ENCODE measurements at places on chromosomes 16 and 17.

DNA sequence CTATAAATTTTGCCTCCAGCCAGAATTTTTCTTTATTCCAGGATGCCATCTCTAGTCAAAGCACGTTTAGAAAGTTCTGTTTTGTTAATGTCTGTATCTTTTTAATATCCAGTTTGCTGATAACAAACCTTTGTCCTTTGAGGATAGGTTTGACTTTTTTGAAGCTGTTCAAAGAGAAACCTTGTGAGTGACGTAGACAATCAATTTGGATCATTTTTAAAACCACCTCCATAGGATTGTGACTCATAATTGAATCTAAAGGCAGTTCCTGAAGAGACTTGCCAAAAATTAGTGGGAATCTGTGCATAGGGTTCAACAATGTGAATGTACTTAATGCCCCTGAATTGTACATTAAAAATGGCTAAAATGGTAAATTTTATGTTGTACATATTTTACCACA, 5.9 kb downstream of the KRT31 start:
- no peak for DNase-seq

DNA sequence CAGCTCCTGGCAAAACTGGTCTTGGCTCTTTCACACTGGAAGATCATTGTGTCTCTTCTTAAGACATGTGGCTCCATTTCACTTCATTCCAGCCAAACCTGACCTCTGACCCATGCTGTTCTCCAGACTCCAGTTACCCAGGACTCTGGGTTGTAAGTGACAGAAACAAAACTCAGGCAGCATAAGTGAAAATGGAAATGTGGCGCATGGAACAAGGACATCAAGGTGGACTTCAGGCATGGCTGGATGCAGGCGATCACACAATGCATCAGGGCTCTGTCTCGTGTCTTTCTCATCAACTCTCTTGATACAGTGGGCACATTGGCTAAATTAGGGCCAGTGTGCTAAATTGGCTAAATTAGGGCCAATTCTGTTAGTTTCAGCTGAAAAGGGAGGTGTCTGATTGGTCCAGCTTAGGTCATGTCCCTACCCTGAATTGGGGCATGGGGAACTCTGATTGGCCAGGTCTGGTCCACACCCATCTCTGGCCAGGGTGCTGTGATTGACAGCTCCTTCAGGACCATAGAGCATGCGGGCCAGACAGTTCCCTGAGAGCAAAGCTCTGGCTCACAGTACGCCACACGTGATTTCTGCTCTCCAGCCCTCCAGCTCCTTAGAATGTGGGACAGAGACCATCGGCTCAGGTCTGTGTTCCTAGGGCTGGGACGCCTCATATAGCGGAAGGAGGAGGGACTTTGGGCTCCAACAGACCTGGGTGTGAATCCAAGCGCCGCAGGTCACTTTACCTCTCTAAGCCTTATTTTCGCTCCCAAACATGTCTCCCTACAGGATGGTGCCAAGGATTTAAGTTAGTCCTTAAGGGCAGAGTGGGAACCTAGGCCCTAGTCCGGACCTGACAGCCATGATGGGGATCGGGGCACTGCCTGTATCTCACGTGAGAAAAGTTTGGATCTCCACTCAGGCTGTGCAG, 17.5 kb downstream of the SOCS1 start:
- no peak for DNase-seq

DNA sequence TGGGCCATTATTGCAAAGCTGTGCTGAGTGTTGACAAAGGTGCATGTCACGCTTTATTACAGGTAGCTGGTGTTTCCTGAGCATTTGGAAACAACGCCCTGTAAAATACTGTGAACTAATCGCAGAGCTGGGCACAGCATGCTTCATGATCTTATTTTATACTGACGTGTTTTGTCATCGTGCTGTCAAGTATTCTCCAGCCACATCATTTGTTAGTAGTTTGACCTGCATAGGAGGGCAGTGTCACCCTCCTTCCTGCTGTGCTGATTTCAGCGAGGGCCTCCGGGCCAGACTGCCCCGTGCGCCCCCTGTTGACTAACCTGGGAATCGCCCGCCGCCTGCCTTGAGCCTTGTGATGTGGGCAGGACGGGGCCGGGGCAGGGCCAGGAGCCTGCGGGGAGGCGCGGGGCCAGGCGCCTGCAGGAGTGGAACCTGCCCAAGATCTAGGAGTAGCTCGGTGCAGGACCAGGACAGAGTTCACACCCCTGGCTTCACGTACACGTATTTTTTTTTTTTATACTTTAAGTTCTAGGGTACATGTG, 820.7 kb downstream of the KCNJ18 start:
- no peak for DNase-seq

DNA sequence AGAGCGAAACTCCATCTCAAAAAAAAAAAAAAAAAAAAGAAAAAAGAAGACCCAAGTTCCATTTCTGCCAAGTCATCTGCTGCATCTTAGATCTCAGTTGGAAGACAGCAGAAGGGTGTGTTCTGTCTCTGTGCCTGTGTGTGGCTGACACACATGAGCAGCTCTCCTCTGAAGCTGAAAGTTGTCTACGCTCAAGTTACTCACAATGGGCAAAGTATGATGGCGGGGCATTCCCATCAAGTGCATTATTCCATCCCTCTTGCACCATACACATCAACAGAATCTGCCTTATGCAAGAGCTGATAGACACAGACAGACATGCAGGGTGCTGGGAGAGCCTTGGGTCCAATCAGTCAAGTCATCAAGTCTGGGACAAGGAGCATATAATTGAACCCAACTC, 402.2 kb downstream of the XYLT1 start:
- no peak for DNase-seq

GRCh38 chr16:71467810-71468209, 5.8 kb upstream of the ZNF23 start:
- DNase-seq, result peak; percentile 39

DNA sequence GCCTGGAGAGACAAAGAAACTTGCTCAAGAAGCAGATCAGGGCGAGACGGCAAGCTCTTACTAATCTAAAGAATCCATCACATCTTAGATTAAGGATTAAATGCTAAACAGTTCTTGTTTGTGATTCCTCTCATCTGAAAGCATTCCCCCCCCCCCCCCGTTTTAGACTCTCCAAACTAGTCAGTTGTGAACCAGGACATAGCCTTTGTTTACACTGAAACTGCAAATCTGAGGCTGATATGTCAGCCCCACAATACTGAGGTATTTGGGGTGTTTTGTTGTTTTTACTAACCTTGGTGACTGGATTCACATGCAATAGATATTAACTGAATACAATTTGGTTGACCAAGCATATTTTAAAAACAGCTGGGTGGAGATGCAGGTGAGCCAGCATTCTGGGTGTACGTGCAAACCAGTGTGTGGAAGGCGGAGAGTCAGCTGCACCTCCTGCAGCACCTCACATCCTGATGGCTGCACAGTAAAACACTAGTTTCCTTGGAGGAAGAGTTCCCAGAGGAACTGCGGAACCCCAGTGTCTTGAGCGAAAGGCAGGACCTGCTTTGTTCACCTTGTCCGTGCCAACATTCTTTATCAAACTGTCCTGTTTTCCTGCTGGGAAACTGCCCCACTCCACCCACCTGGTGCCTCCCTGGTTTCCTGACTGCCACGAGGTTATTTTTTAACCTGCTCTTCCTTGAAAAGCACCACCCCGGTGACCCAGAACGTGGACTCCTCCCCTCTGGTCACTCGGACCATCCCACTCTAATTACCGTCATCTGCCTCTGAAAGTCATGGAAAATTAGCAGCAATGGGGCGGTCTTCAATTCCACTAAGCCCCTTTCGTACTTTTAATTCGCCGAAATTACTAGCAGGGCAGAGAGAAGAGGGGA, 1.2 kb upstream of the YPEL2 start:
- DNase-seq, result no peak

DNA sequence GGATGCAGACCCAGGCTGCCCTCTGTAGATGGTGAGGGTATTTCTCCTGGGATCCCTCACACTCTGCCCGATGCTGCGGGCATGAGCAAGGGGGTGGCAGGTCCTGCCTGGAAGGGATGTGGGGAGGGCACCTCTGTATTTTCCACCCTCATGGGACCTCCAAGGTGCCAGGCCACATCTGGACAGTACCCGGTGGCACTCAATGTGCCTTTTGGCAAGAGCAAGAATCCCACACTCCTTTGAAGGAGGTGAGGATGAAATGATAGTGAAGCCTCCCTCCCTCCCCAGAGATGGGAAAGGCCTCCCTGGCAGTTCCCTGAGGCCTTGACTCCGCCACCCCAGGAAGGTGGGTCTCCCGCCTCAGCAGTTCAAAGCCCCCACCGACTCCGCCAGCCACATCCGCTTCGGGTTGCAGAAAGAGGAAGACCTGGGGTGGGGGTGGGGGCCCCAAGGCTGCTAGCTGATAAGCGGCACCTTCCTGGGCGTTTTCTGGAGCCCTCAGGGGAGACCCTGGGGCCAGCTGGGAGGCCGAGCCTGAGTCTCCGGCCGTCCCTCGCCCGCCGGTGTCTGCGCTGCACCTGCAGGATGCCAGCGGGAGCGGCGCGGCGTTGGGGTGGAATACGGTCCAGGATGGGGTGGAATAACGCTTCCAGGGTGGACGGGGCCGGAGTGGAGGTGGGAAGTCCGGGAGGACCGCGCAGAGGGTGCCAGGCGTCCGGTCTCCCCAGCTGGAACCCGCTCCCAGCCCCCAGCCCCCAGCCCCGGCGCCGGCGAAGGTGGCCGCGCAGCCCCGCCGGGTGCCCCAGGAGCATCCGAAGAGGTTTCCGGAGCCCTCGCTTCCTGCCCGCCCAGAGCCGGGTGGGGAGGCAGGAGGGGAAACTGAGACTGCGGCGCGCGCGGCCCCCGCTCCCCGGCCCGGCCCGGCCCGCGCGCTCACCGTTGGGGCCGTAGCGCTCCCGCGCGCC, 718 bp downstream of the ATP2A3 start:
- peak; percentile 74 for DNase-seq

GRCh38 chr17:72422505-72423285, 301.9 kb downstream of the SOX9 start:
- DNase-seq, result peak; percentile 35

- DNase-seq, result no peak
Measured at GRCh38 chr17:27937025-27937546, 43.9 kb upstream of the LYRM9 start.

- DNase-seq, result no peak
Measured at GRCh38 chr16:51638339-51639135, 487.5 kb upstream of the SALL1 start.

DNA sequence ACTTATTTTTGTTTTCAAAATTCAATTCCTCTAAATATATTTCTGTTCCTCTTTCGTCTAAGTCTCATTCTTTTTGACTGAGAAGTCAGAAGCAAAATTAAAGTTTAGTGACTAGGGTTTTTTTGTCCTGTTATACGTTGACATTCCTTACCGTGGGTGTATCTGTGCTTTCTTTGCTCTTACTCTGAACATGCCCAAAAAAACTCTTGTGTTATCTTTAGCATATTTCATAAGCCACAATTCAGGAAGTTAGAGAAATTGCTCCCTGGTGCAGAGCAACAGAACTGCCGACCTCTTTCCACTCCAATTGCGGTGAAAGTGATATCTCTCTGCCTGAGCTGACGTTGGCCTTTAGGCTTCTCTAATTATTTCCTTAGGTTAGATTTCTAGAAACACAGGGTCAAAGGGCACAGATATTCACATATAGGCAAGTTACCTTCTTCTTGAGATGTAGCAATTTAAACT, 65.7 kb downstream of the CENPV start:
- no peak for DNase-seq

GRCh38 chr17:16521070-16521727, 29.2 kb upstream of the LRRC75A start:
- peak; percentile 69 for DNase-seq

- no peak for DNase-seq
Measured at GRCh38 chr17:12250973-12251372, 230.3 kb downstream of the MAP2K4 start.

DNA sequence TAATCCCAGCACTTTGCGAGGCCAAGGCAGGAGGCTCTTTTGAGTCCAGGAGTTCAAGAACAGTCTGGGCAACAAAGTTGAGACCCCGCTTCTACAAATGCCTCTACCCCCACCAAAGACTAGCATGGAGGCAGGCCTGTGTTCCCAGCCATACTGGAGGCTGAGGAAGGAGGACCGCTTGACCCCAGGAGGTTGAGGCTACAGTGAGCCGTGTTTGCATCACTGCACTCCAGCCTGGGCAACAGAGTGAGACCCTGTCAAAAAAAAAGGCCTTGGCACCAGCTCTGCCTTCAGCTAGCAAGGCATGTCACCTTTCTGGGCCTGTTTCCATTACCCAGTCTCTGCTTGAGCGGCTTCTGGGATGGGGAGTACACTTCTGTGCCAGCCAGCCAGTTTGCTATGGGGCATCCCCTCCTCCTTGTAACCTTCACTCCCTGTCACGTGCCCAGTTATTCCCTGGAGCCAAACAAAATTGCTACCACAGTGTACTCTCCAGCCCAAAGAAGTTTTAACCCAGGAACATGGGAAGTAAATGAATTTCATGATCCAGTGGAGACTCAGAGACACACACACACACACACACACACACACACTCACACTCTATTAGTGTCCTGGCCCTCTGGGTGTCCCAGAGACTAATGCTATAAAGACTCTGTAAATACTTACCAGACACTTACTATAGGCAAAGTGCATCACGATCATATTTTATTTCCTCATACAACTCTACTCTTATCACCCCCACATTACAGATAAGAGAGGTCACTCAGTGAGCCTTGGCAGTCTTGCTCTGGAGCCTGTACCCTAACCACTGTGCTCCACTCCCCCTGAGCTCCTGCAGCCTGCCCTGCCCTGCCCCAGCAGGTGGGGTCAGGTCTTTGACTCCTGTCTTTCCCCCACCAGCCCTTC, 2.5 kb downstream of the CISD3 start:
- DNase-seq, result no peak

GRCh38 chr17:67121316-67121891, 77.0 kb downstream of the CACNG1 start:
- DNase-seq, result no peak
